GM13977 (cell line): ENCODE measurements at places on chromosomes 1 and 21.

DNA sequence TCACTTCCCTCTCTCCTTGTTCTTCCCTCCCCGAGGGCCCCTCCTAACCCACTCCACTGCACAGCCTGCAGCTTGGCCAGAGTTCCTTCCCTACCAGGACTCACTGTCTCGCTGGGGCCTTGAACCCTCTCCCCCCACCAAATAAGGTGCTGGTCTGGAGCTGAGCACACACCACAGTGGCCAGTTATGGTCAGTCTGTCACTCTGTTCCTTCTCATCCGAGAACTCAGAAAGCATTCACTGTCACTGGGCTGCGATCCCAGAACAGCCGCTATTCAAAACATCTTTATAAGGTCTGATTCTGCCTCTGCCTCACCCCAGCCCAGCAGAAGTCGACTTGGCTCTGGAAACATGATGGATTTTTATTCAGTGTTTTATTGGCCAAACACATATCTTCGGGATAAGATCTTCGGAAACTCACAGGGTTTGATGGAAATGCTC, 19.8 kb upstream of the LBR start:
- no peak for DNase-seq

GRCh38 chr1:213474054-213474453, 423.0 kb downstream of the RPS6KC1 start:
- DNase-seq: no peak

GRCh38 chr1:226233806-226234205, 10.3 kb downstream of the MIXL1 start:
- no peak for DNase-seq

- DNase-seq: no peak
Observed at GRCh38 chr1:185565302-185565701, 168.9 kb upstream of the HMCN1 start.

GRCh38 chr21:22855581-22855980, 1857.4 kb downstream of the NCAM2 start:
- no peak for DNase-seq

- no peak for DNase-seq
Observed at GRCh38 chr1:162421258-162422164, 9.6 kb upstream of the SH2D1B start.

- no peak for DNase-seq
Observed at GRCh38 chr21:42257091-42257765, 38.3 kb downstream of the ABCG1 start.

DNA sequence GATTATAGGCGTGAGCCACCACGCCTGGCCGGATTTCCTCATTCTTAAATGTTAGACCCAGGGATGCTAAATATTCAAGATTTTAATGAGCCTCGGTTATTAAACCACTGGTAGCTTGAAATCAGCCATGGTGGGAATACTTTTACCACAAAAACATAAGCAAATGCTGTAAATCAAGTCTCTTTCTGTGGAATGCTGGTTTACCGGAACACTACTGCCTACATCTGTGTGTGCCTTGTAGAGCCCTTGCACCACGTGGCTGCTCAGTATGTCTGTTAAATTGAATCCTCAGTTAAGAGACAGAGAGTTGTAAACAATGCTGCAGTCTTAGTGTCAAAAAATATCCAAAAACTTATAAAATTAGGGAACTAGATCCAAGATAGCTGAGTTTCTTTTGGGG, 26.8 kb upstream of the CNN3 start:
- no peak for DNase-seq

DNA sequence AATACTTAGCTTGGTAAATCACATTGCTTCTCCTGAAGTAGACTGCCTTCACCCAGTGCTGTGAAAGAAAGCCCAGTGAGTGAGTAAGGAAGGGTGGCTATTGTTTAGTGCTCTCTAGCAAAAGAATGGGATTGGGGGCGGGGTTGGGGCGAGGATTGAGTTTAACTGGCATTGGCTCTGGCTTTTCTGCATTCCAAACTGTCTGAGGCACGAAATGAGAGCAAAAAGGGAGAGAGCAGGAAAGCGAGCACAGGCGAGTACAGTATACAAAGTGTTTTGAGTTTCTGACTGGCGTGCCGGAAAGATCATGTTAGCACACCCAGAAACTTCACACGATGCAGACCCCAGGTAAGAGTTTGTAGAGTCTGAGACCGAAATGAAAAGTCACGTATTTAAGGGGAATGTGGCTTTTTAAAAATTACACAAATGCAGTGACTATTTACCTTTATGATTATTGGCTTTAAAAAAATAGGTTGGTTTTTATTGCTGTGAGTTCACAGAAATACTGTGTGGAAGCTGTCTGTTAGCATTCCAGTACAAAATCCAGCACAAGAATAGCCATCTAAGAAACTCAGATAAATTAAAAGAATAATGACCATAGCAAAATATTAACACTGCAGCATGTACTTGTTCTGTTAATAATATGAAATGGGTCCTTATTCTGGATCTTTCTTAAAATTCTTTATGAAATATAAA, 155.4 kb downstream of the CLEC20A start:
- no peak for DNase-seq

DNA sequence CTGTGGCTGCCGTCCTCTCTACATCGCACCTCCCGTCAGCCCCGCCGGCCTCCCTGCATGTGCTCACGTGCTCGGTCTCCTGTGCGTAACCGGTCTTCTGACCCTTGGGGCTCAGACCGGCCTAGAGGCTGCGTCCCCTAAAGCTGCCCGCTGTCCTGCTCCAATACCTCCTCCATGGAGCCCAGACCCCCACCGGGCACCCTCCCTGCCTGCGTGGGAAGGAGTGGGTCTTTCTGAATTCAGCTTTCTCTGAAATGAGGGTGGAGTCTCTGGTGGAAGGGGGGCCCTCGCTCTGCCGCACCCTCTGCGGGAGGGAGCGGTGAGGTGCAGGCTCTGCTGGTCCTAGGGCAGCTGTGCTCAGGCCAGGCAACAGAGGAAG, 18.7 kb upstream of the POFUT2 start:
- DNase-seq: no peak

- peak; percentile 96 for DNase-seq
Observed at GRCh38 chr1:153946622-153947241, at the start of gene DENND4B. Gene DENND4B (minus strand): TSS chr1:153946718. CDS start chr1:153944374, 2,344 bp downstream.

DNA sequence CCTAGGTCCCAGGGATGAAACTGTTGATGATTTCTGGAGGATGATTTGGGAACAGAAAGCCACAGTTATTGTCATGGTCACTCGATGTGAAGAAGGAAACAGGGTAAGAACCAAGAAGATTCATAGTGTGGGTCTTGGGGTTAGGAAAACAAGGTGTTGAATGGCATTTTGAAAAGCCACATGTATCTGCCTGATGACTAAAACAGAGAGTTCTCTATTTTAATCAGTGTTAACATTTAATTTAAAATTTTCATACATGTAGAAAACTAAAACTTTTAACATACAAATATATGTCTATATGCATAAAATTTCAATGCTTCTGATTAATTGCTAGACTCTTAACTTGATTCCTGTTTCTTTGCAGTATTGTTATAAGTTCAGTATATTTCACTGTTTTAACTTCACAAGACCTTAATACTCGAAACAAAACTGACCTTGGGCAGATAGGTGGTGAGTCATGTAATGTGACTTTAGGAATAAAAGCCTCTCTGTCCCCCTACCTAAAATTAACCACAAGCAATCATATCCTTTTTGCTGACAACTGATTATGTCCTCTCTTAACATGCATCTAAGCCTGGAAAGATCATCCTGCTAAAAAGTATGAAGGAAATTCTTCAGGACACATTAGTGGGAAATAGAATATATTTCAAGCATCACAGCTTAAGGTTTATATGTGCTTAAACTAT, 95.6 kb downstream of the PTPRC start:
- DNase-seq: peak; percentile 8

DNA sequence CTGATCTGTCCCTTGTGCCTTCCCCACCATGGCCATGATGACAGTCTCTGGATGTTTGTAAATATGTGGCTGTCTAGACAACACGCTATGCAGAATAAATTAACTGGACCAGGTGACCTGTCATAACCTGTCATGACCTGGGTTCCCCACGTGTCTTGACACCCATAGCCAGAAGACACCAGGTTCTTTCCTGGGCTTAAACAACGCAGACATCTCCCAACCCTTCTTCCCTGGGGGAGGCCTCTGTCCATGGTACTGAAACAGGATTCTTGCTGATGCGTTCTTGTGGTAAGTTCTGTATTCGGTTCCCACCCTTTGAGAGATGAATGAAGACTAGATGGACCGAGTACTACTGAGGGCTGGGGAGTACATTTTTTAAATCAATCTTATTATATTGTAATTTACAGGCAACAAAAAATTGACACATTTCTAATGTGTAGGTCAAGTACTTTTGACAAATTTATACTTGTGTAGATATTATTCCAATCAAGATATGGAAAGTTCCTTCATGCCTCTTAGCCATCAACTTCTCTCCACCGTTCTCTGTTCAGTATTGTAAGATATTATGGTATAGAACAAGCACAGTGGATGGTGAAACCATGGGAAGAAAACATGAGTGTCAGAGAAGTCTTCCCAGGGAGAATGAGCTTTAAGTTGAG, 738.8 kb downstream of the PTPRU start:
- no peak for DNase-seq

- peak; percentile 78 for DNase-seq
Observed at GRCh38 chr1:1080122-1080757, 6.1 kb upstream of the RNF223 start.

DNA sequence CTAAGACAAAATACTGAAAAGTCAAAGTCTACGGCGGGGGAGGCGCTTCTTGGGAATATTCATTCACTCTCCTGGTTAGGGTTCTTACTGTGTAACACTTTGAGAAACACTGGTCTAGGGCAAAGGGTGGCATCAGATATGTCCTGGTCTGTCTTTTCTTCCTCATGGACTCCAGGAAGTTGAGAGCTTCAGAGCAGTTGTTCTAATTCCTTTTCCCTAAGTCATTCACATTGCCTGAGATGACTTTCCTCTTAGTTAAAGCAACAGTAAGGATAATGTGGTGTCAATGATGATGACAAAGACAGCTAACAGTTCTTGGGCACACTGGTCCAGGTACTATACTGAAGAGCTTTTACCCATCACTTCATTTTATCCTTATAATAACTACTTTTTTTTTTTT, 27.0 kb downstream of the FGGY start:
- no peak for DNase-seq

- DNase-seq: no peak
Observed at GRCh38 chr1:104402178-104402577, 652.5 kb downstream of the AMY1C start.

GRCh38 chr21:33755354-33755753, 113.1 kb downstream of the ITSN1 start:
- no peak for DNase-seq

GRCh38 chr21:44878053-44878982, 4.8 kb upstream of the PTTG1IP start:
- DNase-seq: no peak

DNA sequence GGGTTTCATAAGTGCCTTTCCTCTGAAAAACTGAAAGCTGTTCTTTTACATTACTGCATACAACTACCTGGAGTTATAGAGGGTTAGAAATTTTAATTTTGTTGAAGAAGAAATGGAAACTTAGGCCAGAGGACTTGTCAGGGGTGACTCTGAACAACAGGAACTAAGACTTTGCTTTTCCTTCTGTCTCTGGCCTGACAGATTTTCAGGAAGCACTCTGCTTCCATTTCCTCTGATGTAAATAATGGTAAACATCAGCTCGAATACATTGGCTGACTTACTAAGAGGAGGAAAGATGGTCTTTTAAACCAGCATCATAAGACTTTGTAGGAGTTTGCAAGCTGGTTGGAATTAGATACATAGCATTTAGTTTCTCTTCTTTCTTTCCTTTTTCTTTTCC, 27.1 kb upstream of the PLEKHM2 start:
- DNase-seq: no peak

DNA sequence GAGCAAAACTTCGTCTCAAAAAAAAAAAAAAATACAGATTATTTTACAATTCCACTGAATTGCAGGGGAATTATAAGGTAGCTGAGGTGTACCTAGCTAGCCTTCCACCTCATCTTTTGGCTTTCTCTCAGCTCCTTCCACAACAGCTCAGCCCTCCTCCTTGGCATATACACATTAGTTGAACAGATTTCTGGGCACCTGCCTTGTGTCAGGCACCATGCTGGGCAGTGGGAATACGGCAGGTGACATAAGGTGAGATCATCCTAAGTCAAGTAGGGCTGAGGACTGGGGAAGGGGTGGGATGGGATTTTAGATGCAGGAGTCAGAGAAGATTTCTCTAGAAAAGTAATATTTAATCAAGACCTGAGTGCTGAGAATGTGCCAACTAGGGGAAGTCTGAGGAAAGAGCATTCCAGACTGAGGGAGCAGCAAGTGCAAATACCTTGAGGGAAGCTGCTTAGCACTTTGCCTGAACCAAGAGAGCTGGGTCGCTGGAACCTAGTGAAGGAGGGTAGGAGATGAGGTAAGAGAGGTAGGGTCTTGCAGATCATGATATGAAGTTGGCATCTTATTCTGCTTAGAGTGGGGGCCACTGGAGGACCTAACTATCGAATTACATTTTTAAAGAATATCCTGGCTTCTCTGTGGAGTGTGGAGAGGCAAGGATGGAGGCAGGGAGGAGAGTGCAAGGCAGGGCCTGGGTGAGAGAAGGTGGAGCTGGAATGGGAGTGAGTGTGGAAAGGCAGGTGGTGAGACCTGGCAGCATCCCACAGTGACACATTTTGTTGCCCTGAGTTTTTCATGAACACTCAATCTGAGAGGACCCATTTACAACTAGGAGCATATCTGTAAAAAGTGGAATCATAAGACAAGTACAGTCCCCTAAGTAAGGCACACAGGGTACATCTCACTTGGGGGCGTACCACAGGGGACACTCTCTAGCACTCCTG, 28.2 kb downstream of the LAMC2 start:
- no peak for DNase-seq
